NCI-H1105 treated with DMSO at 0.1 percent for 48 hours (cell line): ENCODE measurements at places on chromosomes 1 and 21.

DNA sequence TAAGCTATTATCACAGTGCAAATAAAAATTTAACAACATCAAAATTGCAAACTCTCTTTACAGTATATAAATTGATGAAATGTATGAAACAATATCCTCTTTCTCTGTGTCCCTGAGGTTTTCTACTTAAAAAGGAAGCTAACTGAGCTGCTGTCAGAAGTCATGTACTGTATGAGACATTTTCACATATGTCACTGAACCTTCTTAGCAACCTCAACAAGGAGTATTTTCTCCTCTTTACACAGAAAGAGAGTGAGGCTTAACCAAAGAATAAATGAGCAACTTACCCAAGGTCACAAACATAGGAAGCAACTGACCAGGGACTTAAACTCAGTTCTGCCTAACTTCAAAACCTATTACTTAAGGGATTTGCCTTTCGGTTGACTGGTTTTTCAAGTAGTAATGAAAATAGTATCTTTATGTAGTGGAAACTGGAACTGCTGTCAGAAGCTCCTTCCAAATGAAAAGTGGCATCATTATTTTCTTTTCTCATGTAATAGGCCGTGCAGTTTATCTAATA lies 288.9 kb downstream of the LRRIQ3 start:
- peak; percentile 32 for DNase-seq

- no peak for DNase-seq
Observed at GRCh38 chr21:33495743-33496142, 4.2 kb upstream of the DNAJC28 start.

GRCh38 chr1:110787328-110788071 lies 85.4 kb upstream of the CD53 start:
- no peak for DNase-seq

- peak; percentile 79 for DNase-seq
Observed at GRCh38 chr1:43270421-43271095, 775 bp downstream of the TMEM125 start.

GRCh38 chr21:32198384-32198783 lies 80.5 kb downstream of the MIS18A start:
- no peak for DNase-seq

DNA sequence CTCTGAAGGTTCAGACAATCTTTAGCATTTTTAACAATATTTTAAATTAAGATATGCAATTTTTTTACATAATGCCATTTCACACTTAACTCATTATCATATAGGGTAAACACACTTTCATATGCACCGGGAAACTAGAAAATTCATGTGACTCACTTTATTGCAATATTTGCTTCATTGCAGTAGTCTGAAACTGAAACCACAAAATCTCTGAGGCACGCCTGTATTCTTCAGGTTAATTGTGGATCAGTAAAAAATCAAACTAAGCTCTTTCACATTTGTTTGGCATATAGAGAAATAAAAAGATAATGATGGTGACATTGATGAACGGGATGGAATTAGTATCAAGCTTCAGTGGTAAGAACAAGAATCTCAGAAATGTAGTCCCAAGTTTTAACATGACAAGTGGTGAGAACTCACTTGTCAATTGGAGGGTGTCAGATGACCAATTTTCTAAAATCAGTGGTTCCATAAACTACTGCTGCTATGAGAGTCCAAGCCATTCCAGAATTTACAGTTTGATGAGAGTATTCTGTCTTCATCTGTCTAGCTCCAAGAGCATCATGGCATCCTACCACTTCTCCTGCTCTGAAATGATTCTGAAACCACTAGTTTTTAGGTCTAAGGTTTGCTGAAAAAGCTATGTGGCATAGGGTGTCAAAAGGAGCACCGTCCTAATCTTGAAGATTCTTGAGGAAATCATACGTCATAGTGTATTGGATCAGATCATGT lies 281.0 kb downstream of the PTPRC start:
- DNase-seq = no peak

DNA sequence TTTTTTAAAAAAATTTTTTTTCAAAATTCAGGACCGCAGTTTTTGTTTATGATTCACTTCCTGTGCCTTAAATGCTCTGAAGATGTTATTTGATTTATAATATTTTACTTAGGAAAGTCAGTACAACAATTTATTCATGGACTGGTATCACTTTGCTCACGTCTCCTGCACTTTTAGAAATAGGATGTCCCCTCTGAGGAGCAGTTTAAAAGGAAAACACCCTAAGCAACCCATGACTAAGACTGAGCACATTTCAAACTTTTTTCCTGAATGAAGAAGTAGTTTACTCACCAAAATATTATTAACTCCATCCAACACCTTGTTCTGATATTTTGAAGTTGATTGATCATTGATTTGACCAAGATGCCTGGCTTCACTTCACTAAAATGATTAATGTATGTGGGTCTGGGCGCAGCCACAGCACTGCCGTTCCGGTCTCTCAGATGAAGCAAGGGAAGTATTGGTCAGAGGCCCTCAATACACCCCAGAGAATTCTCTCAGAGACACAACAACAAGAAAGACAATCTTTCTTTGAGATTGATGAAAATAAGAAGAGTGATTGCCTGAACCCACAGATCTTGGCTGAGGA lies 223.9 kb downstream of the TGFB2 start:
- DNase-seq = no peak

- no peak for DNase-seq
Observed at GRCh38 chr1:108511764-108512163, 48.1 kb upstream of the EEIG2 start.
